IPS DF 19.7 (cell line): ENCODE measurements at places on chromosomes 6 and 20.

DNA sequence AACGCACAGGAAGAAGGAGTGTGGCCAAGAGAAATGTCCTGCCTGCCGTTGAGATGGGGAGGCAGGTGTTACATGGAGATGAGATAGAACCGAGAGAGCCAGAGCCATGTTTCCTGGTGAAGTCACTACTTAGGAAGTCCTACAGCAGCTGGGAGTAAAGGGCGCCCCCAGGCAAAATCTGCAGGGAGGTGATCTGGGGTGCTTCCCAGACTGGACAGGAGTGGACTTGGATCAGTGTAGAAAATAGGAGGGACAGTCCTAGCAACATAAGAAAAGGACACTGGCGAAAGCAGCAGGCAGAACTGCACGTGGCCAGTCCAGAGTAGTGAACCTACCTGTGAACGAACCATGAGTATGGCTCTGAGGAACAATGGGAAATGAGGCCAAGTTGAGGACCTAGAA, 85.3 kb downstream of the CD164 start:
- no peak for DNase-seq

- no peak for DNase-seq
Measured at GRCh38 chr6:26401987-26402658, at the start of gene BTN3A1. TSS of gene BTN3A1 (plus strand) at chr6:26402275. CDS start at chr6:26405564, 3,289 bp downstream.

DNA sequence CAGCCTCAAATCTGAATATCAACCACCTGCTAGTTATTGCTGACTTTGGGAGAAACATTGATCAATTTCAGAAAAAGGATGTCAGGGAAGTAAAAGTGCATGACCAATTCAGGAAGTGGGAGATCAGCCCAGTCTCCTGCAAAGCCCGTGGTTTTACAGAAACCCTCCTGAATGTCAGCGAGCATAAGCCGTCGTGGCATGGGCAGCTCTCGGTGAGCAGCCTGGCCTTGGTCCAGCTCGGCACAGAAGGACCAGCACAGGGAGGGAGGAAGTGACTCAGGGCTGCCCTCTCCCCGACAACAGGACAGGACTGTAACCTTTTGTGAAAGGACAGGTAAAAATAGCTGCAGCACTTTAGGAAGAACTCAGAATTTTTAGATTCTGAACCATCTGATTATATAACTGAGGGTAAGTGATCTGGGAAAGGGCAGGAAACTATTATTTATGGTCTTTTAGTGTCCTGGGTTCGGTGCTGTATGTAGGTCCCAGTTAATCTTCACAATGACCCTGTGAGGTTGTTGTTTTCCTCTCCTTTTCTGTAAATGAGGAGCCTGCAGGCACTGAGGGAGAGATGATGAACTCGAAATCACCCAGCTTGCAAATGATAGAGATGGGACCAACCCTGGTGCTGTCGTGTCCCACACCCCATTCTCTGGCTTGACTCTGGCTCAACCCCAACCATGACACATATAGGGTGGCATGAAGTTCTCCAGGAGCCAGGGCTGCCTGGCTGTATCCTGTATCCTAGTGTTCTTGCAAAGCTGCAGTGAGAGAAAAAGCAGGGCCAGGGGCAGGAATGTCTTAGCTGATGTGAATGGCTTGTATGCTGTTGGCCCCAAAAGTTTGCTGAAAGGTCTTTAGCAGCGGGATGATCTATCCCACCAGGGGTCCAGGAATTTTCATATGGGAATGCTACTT, 37.6 kb downstream of the NRN1 start:
- DNase-seq: no peak

- no peak for DNase-seq
Measured at GRCh38 chr6:93407186-93407585, 12.2 kb downstream of the EPHA7 start.

DNA sequence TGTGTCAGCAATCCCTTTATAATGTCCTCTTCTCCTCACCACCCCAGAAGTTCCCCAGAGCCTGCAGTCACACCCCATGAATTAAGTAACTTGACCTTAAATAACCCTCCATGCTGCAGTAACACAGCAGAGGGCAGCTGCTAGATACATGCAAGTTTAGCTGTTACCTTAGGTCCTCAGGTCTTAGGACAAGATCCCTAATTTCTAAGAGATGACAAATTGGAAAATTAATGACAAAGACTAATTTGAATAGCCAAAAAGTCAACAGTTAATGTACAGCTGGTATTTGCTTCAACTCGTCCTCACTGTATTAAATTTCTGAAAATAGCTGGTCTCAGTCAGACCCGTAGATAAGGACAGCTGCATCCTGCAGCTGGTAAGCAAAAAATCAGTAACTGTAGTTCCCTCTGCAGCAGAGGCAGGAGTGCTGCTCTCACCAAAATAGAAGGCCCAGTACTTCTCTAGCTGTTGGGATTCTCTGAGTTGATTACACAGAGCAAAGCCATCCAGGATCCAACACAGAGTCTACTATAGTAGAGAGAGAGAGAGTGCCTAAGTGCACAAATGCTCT, 62.4 kb downstream of the TNFRSF21 start:
- DNase-seq: no peak

DNA sequence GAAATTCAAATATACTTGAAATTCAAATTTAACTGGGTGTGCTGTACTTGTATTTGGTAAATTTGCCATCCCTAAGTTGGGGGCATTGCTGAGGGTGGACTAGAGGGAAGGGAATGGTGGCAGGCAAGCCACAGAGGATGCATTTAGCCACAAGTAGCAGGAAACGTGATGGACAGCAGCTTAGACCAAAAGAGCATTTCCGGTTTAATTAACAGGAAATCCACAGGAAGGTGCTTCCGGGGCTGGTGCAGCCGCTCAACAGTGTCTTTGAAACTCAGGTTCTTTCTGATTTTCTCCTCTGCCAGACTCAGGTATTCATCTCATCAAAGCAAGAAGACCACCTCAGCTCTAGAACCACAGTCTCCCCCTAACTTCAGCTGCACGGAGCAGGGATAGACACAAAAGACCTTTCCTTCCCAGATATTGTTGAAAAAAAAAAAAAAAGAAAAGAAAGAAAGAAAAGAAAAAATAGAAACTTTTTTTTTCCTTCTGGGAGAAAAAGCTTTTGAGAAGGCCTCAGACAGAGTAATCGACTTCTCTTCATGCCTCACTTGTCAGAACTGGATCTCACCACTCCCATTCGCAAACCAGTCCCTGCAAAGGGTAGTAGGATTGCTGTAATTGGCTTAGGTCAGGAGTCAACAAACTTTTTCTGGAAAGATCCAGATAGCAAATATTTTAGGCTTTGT, 8.0 kb upstream of the BCAS1 start:
- DNase-seq: no peak

GRCh38 chr20:38847840-38848239, 42.3 kb downstream of the PPP1R16B start:
- no peak for DNase-seq

DNA sequence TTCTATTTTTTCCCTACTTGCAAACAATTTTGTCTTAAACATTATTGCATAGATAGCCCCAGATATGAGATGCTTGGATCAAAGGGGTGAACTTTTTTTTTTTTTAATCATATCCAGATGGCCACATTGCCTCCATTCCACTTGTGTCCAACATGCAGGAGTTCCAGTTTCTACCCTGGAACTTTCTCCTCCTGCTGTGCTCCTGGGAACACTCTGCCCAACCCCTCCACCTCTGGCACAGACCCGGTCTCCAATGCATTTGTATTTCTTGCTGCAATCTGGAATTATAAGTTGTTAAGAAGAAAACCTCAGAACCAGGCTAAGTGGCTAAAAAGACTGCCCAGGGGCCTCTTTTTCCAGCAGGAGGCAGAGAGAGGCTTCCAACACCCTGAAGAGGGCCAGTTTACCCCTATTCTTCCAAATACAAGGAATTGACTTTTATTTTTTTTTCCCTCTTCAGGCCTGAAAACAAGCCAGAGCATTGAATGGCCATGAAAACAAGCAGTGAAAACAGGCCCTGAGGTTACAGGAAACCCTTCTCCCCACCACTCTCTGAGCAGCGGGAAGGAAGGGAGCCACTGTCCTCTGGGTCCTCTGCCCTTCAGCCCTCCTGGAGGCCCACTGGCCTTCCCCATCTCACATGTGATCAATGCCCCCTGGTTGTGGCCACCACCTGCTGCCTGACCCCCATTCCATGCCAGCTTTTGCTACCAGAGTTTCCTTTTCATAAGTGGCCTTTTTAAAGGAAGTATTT, 44.3 kb downstream of the PDYN start:
- DNase-seq: no peak

DNA sequence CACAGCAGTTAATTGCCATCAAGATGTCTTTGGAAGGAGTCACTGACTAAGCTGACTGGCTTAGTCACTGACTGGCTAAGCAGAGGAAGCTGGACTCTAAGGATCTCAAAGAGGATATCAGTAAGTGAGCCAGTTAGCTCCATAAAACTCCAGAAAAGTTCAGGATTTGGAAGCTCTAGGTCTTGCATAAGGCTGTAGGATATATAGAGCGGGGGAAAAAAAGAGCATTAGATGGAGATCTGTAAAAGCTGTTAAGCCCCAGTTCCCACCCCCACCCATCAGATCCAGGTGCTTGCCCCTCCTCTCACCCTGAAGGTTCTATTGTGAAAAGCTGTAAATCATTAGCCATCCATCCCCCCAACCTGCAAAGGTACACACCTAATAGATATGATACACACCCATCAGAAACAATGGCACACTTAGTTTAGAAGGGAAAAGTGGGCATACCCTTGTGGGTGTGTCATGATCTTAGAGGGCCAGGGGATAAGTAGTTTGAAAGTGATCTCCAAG, 32.2 kb downstream of the CARMIL1 start:
- no peak for DNase-seq

GRCh38 chr20:62281161-62281933, 21.4 kb upstream of the ADRM1 start:
- DNase-seq: no peak

GRCh38 chr6:53432318-53433161, 83.8 kb upstream of the ELOVL5 start:
- DNase-seq: no peak

DNA sequence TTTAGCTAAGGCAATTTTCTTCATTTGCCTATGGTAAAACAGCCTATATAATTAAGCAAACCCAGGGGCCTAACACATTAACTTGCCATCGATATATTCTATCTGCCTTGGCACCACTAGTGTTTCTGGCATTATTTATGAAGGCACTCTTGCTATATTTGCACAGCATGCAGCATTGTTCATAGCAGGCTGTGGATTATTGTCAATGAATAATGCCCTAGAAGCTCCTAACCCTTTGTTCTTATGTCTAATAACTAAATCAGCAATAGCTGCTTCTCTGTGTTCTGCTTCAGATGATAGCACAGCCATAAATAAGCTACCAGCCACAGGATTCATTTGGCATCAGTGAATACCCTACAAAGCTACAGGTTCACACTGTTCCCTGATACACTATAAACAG, 254.8 kb upstream of the STXBP5 start:
- no peak for DNase-seq

GRCh38 chr20:24407151-24407550, 62.3 kb upstream of the SYNDIG1 start:
- no peak for DNase-seq

DNA sequence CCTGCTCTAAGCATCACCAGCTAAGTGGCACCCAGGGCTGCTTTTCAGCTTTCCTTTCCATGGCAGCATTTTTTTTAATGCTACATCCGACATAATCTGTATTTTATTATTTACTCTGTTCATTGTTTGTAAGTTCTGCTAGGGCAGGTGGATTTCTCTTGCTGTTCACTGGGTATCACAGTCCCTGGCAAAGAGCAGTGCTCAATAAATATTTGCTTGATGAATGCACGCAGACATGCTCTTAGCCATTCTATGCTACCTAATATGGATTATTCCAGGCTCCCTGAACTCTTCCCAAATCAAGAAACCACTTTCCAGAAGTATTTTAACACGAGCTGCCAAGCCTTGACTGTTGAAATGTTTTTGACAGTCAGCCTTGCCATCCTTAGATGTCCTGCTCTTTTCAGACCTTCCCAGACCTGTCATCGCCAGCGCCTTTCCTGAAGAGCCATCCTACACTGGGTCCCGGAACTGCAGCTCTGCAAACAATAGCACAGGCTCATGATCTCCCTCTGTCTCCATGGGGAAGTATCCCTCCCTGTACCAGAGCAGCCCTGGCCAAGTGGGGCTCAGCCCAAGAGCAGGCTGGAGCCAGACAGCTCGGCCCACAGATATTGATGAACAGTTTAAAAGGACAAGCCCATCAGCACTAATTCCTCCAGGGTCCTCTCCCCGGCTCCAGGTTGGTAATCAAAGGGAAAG, 136.5 kb upstream of the CDH4 start:
- no peak for DNase-seq

DNA sequence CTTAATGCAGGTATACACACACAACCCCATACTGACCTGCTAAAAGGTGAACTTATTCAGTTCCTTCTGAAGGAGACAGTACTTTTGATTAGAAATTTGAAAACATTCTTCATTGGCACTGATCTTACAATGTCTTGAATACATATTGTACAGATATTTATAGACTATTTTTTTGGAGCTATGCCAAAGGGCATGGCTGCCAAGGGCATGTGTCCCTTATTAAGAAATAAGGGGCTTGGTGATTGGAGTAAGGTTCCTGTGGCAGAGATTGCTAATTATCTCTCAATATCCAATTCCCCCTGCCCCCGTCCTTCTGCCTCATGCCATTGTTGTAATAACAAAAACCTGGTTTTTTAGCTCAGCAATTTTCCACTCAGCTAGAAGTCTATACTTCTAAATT, 355.9 kb downstream of the FARS2 start:
- DNase-seq: no peak

- no peak for DNase-seq
Measured at GRCh38 chr6:170473301-170473717, 79.8 kb downstream of the PSMB1 start.

GRCh38 chr6:33836806-33837469, 33.1 kb upstream of the MLN start:
- DNase-seq: no peak

- no peak for DNase-seq
Measured at GRCh38 chr6:75499640-75500039, 6.0 kb upstream of the FILIP1 start.

DNA sequence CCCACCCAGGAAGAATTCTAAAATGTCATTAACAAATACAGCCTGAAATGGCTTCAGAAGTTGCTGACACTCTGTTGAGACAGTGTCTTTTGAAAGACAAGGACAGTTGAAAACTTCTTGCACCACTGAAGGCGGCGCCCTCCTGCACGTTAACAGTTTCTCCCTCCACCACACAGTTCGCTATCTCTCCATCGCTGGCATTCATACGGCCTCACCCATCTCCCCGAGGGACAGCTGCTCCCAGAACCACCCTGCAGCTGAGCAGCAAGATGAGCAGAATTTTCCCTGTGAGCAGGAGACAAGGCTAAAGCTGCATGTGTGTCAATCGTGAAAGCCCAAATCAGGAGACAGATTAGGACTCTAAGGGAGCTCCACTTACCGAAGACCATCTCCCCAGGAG, 113.3 kb downstream of the LY86 start:
- no peak for DNase-seq

GRCh38 chr20:10090588-10091166, 55.9 kb downstream of the ANKEF1 start:
- DNase-seq: no peak

GRCh38 chr6:42259841-42260395, 42.3 kb upstream of the MRPS10 start:
- no peak for DNase-seq

DNA sequence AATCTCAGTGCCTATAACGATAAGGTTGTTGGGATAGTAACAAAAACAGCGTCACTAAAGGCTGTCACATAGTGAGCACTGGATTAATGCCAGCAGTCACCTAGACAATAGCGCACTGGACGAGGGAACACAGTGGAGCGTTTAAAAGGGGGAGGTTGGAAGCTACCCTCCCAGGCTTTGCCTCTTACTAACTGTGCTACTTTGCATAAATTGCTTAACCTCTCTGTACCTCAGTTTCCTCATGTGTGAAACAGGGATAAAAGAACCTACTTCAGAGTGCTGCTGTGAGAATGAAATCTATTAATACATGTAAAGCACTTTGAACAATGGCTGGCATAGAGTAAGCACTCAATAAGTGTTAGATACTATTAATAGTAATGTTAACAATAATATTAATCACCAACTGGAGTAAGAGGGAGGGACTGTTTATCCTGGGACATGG, 10.5 kb downstream of the BCL2L1 start:
- DNase-seq: no peak
